ENCODE measurements at places on chromosomes 7 and 10.

- no peak for DNase-seq
Measured at GRCh38 chr10:71629131-71629530, 90.4 kb downstream of the C10orf105 start.

- no peak for DNase-seq
Measured at GRCh38 chr10:117668327-117669008, 125.9 kb downstream of the EMX2 start.

GRCh38 chr7:133530682-133531081 is 277.8 kb downstream of the EXOC4 start:
- DNase-seq, result no peak

- DNase-seq, result no peak
Measured at GRCh38 chr10:125633517-125633999, 49.4 kb downstream of the TEX36 start.

- DNase-seq, result no peak
Measured at GRCh38 chr7:36048902-36049240, 104.2 kb upstream of the EEPD1 start.

- DNase-seq, result no peak
Measured at GRCh38 chr10:131955591-131956340, 26.0 kb downstream of the BNIP3 start.

GRCh38 chr10:117004227-117005025 is 561 bp downstream of the SHTN1 start:
- DNase-seq, result no peak

All from CD4-positive, alpha-beta memory T cell (primary cell).